NCI-H1417 treated with DMSO at 0.1 percent for 48 hours (cell line): ENCODE measurements at places on chromosomes 11 and 22.
A peak's percentile ranks its signal among the peaks of the same experiment; 100 is the strongest.

DNA sequence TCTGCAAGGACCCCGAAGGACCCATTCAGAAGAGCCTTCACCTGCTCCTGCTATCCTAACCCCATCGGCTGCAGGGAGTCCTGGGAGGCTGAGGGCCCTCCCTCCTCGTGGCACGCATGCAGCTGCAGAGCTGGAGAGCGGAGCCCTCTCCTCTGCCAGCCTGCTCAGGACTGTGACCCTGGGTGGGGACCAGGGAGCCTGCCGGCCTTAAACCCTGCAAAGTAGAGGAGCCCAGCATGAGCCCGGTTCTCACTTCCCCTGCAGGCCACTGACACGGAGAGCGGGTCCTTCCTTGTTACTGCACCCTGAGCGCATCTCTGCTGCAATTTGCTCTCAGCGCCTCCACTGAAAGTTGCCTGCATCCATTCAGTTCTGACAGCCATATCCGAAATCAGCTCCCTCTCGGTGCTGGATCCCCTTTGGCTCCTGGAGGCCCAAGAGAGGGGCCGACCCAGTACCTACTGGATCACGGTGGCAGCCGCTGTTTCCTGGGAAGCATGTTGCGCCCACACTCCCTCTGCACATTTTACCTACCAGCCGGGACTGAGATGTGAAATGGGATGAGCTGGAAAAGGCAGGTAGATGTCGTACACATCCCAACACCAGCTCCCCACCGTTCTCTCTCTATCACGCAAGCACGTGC lies 312.1 kb downstream of the NTM start:
- DNase-seq: no peak

DNA sequence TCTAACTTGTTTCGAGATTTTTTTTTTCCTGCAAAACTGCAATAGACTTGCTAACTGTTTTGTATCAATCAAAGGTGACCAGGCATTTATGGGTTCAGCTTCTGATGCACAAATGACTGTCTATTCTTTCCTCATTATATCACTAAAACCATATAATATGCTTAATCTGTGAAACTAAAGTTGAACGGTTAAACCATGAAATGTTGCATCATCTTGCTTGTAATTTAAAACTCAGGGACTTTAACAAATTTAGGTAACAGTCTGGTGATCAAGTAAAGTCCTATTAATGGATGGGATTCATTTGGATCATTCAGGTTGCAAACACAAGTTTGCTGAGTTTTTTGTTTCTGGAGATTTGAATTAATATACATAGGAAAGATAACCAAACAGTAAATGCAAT lies 232.0 kb upstream of the LUZP2 start:
- DNase-seq: no peak

DNA sequence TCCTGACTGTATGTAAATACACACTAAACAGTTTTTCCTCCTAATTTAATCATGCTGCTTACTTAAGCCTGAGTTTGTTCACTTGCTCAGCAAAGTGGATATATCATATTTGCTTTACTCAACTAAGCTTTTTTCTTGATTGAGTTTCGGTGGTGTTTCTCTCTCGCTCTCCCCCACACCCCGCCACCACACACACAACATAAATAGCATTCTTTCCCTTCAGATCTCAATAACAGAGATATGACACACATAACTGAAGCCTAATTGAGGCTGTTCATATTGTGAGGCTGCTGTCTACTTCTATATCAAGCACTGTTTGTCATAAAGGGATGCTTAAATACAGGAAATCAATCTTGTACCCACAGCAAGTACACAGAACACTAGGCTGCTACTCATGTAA lies 364.9 kb downstream of the FAT3 start:
- DNase-seq: no peak

DNA sequence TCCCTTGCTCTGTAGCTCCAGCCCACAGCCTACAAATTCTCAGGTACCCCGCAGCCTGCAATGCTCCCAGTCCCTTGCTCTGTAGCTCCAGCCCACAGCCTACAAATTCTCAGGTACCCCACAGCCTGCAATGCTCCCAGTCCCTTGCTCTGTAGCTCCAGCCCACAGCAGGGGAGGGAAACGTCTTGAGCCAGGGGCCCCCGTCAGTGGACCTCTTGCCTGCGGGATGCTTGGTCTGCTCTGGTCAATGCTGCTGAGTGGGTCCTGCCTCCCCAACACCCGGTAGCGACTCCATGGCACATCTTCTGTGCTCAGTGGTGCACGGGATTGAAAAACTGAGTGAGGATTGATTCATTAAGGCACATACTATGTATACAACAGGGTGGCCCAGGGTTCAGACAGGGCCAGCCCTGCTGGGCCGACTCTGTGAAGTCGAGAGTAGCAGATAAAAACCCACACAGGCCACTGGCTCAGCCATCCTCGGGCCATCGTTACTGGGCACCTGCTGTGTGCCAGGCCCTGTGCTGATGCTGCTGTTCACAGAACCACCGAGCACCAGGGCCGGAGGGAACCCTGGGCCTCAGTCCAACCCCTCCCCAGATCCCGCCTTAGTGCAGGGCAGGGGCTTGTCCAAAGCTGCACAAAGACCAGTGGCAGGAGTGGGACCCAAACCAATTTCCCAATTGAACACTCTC lies 69.7 kb downstream of the MYO7A start:
- no peak for DNase-seq

- DNase-seq: no peak
Observed at GRCh38 chr11:123939317-123939716, at the start of gene OR4D5. Gene OR4D5, plus strand, starts transcription at chr11:123939617. Its CDS starts 0 bp downstream, at chr11:123939617.

DNA sequence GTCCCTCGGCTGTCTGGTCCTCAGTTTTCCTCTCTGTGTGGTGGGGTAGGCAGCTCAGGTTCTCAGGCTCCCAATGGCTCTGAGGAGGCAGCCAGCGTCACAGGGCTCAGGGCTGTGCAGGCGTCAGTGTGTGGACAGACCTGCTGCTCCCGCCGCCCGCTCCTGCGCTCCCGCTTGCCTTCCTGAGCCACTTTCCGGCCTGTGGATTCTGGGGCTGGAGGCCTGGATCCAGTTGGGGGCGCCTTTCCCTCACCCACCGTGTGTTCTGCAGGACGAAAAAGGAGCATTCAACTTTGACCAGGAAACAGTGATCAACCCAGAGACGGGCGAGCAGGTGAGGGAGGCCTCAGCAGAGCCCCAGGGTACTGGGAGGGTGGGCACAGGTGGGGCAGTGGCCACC lies 14.7 kb downstream of the DPP3 start:
- DNase-seq: no peak

- no peak for DNase-seq
Observed at GRCh38 chr11:119635041-119635740, 93.8 kb downstream of the NECTIN1 start.

DNA sequence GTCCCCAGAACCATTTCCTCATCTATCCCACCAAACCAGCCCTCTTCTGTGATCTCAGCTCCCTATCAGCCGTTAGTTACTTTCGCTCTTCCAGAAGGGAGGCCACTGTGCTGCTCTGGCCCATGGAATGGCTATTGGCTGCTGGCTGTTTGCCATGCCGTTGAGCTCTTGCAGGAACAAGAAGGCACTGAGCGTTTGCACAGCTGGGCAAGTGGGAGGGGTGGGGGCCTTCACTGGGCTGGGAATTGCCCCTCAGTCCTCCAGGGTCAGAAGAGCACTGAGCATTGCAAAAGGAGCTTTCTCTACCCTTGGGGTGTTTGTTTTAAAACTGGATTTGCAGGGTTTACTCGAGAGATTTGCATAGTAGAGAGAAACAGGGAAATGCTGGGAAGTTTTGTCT lies 129.0 kb upstream of the PARVA start:
- peak; percentile 71 for DNase-seq

DNA sequence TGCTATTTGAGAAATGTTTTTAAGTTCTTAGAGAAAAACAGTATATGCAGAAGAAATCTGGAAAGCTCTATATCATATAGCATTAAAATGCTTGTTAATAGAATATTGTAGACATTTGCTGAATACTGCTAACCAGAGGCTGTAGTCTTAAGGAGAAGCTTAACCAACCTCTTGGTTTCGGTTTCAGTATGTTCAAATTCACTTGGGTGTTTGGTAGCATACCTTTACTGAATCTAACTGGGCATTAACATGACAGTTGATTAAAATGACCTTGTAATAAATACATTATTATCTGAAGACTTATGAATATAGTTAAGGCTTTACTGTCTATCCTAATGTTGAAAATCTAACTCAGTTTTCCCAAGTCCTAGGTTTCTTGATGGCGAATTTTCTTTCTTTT lies 5.4 kb downstream of the PCF11 start:
- no peak for DNase-seq

DNA sequence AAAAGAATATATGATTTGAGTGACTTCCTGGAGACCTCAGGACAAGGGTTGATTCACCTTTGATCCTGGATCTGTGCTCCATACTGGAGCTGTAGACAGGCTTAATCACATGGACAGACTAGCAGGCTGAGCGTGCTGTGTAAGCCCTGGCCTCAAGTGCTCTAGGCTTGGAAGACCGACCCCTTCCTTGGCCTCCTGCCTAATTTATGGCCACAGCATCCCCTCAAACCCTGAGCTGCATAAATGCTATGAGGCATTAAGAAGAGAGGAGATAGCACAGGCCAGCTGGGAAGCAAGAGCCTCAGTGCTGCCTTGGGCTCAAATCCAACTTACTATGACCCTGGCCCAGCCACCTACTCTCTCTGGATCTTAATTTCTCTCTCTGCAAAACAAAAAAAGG lies 385.1 kb downstream of the BUD13 start:
- DNase-seq: no peak

DNA sequence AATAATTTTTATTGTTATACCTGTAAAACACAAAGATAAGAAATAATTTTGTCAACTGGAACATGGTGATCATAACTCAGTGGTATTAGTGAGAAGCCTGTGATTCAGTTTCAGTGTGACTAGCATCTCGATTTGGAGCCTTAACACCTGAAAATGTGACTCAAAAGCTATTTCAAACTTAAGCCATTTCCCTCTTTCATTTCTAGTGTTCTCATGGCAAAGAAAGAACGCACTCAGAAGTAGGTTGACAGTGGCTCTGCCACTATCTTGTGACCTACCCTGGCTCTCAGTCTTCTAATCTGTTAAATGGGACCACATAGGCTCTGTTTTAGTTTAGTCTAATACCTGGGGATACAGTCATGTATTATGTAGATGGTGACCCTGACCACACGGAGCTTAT lies 62.7 kb downstream of the ISX start:
- no peak for DNase-seq

DNA sequence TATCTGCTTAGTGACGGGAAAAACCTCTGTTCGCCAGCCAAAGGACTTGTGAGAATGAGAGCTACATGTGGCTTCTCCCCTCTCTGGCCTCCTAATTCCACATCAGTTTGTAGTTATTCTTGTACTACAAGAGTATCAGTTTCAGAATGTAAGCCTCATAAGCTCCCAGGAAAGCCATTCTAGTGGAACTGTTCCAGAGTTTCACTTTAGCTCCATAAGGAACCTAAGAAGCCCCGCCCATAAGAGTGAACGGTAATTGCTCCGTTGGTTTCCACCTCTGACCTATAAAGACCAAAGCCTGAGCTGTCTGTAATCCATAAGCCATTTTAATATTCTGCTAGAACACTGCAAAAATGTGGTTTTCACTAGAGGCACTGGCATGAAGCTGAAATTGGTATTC lies 53.0 kb downstream of the SIK3 start:
- DNase-seq: no peak

DNA sequence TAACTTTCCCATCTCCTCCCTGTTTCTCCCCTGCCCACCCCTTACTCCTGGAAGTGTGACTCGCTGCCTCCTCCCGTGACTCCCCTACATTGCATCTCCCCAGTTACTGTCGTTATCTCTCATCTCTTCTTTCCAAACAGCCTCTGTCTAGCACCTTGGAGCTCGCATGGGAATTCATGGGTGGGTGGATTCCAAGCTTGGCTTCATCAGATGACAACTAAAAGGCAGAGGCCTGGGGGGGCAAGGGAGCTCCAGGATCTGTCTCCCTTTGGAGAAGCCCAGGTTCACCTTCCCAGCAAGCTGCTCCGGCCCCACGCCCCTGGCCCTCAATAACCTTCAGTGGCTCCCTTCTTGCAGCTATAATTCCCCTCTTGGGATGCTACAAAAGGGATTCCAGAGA lies 6.9 kb upstream of the CCND1 start:
- no peak for DNase-seq

GRCh38 chr11:57323855-57324153 lies 948 bp downstream of the TNKS1BP1 start:
- no peak for DNase-seq

GRCh38 chr11:131488238-131488637 lies 117.8 kb downstream of the NTM start:
- no peak for DNase-seq

DNA sequence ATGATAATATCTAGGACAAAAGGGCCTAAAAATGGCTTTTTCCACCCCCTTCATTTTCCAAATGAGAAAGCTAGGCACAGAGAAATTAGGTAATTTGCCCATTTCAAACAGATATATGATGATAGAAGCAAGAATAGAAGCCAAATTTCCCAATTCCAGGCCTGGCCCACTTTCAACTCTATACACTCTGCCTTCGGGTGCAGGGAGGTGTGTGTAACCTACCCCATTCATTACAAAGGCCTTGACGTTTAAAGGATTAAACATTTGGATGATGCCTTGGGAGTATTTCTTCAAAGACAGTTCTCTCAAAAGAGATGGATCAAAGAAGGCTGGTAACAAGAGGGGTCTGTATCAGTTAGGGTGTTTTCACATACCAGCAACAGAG lies 134.1 kb downstream of the CCDC34 start:
- DNase-seq: no peak

DNA sequence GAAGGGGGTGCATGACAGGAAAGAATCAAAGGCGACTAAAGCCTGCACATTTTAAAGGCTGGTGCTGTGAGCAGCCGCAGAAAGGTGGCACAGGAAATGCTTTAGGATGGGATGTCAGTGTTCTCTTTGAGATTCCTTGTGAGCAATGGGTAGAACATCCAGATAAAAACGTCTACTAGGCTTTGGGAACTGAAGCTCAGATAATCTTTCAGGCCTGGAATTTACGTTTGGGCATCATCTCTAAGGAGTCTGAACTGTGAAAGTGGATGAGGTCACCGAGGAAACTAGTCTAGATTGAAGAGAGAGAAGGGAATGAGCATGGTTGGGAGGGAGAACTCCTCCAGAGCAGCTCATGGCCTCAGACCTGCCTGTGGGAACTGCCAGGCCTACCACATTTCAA lies 65.7 kb downstream of the FLI1 start:
- DNase-seq: no peak

- DNase-seq: no peak
Observed at GRCh38 chr11:96827164-96827563, 437.4 kb downstream of the JRKL start.

DNA sequence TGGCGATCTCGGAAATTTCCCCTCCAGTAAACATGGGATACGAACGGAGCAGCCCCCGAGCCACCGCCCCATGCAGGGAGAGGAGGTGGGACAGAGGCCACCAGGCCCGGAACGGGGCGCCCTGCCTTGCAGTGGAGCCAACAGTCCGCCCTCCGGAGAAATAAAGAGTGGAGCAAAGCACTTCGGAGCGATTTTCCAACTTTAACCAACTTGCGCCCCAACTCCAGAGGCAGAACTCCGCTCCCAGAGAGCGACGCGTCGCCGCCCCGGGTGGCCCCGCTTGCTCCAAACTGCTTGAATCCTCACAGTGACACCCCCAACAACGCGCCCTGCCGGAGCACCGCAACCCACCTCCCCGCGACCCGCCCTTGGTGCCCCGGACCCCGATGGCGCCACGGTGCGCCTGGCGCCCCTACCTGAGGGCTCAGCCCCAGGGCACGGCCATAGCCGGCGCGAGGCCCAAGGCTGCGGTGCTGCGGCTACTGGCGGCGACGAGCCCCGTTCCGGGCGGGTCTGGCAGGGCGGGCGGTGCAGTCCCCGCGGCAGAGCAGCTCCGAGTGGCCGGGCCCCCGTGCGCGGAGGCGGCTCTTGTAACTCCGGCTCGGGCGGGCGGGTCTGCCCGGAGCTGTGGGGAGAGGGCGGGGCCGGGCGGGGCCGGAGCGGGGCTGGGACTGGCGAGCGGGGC lies at the start of gene AHNAK:
Gene AHNAK, minus strand, starts transcription at position 563 of the 685 bp plus-strand sequence. CDS start 10,708 bp downstream, outside the sequence.
- DNase-seq: no peak

- no peak for DNase-seq
Observed at GRCh38 chr11:130763087-130763980, 152.9 kb downstream of the SNX19 start.
